ENCODE measurements at places on chromosomes 11 and 22.
A peak's percentile ranks its signal among the peaks of the same experiment; 100 is the strongest.

DNA sequence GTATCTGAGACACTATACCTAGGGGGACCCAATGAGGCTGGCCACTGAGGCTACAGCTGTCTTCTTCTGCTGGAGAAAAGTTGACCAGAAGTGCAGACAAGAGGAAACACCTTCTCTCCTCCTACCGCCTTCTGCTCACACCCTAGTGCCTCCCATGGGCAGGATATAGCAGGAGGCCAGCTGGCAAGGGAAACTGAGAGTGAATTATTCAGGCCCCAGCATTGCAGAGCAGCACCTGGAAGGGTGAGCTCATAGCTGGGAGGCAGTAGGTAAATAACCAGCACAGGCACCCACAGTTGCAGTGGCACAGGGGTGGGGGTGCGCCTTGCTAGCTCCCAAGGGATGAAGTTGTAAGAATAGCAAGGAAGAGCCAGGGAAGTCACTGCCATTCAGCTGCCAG is 267.4 kb upstream of the NCAM1 start:
- DNase-seq: no peak

DNA sequence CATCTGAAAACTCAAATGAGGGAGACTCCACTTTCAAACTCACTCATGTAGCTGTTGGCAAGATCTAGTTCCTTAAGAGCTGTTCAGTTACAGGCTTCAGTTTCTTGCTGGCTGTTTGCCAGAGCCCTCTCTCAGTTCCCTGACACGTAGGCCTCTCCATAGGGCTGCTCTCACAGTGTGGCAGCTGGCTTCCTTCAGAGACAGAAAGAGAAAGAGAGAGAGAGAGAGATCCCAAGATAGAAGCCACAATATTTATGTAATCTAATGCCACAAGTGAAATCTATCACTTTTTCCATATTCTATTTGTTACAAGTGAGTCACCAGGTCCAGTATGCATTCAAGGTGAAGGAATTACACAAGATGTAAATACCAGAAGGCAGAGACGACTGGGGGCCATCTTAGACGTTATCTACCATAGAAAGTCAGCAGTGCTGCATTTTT is 168.8 kb downstream of the RCN1 start:
- DNase-seq: no peak

DNA sequence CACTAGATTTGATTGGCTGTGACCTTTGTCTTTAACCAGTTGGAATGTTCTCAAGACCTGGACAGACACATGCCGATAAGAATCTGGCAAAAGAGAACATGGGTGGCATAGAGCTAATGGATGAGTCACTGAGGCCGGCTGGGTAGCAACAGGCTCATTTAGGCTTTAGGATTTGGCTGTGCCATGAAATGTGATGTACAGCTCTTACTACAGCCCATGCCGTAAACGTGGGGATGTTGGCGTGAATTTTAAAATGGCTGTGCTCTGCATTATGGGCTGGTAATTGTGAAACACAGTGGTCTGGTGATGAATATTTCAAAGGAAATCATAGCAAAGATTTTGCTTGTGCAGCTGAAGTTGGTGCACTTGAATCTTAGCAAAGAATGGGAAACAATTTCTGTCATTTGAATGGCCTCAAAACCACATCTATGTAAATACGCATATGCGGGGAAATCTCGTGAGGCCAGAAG is 332.4 kb downstream of the TBC1D22A start:
- DNase-seq: no peak

- DNase-seq: no peak
Measured at GRCh38 chr11:78400702-78401101, 16.9 kb downstream of the GAB2 start.

DNA sequence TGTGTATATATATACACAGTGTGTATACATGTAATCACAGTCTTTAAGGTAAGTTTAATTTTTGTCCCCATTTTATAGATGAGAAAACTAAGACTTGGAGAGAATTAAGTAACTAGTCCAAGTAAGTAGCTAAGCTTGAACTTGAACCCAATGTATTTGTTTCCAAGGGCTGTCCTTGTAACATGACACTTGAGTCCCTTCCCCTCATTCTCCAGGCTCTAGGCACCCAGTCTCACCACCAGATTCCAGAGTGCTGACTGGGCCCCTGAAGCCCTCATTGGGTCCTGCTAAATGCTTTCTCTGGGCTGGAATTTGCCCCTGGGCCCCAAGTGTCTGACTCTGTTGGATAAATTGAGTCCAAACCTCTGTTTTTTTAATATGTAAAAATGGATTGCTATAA is 45.5 kb downstream of the ADM start:
- DNase-seq: no peak

- DNase-seq: no peak
Measured at GRCh38 chr11:119027561-119028345, 2.9 kb downstream of the SLC37A4 start.

- no peak for DNase-seq
Measured at GRCh38 chr22:48234011-48234410, 1471.6 kb downstream of the TBC1D22A start.

GRCh38 chr11:20026629-20027555 is 133.4 kb downstream of the DBX1 start:
- peak; percentile 63 for DNase-seq

DNA sequence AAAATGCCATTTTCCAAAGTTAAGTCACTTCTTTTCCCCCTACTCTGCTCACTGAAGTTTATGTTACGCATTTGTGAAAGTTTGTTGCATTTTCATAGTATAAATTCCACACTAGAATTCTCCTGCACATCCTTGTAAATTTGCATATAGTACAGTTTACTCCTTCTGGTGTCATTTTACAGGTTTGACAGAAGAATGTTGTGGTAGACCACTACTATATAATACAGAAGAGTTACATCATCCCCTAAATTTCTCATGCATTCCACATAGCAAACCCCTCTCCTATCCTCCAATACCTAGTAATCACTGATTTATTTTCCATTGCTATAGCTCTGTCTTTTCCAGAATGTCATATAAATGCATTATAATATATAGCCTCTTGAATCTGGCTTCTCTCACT is 64.5 kb downstream of the CCDC73 start:
- DNase-seq: no peak

- no peak for DNase-seq
Measured at GRCh38 chr22:19130959-19131684, at the start of gene TSSK2. Gene TSSK2 (plus strand): TSS chr22:19131308. CDS start chr22:19131400, 92 bp downstream.

DNA sequence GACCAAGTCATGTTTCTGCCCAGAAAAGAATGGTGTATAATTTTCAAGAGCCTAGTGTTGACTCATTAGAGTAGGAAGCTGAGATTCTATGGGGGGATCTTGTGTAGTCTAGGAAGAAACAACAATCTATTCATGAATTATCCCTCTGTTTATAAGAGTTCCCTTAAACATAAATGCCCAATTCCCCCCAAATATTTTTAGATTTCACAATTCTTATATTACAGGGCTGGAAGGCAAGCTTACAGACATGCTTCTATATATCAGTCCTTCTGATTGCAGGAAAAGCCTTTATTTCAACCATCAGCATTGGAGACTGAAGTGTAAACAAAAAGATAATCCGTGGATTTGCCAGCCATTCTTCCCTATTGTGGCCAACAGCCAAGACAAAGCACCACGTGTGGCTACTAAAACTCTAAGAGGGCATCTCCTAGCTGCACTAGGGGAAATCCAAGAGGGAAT is 71.4 kb downstream of the NAT10 start:
- no peak for DNase-seq

GRCh38 chr22:41367039-41367679 is 14.6 kb upstream of the TEF start:
- DNase-seq: peak; percentile 73

DNA sequence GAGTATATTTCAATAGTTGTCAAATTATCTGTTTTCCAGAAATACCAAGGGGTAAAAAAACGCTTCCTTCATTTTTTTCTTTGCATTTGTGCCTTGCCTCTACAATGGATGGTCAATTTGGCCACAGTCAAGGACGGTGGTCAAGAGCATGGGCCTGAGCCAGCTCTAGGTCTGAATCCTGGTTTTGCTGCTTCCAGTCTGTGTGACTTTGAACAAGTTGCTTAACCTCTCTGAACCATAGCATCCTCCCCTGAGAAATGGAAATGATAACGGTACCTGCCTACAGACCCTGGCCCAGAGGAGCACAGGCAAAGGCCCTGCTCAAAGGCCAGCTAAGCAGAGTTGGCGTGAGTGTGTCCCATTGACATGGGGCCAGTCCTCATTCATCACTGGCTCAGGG is 3.1 kb downstream of the PNPLA5 start:
- DNase-seq: no peak

DNA sequence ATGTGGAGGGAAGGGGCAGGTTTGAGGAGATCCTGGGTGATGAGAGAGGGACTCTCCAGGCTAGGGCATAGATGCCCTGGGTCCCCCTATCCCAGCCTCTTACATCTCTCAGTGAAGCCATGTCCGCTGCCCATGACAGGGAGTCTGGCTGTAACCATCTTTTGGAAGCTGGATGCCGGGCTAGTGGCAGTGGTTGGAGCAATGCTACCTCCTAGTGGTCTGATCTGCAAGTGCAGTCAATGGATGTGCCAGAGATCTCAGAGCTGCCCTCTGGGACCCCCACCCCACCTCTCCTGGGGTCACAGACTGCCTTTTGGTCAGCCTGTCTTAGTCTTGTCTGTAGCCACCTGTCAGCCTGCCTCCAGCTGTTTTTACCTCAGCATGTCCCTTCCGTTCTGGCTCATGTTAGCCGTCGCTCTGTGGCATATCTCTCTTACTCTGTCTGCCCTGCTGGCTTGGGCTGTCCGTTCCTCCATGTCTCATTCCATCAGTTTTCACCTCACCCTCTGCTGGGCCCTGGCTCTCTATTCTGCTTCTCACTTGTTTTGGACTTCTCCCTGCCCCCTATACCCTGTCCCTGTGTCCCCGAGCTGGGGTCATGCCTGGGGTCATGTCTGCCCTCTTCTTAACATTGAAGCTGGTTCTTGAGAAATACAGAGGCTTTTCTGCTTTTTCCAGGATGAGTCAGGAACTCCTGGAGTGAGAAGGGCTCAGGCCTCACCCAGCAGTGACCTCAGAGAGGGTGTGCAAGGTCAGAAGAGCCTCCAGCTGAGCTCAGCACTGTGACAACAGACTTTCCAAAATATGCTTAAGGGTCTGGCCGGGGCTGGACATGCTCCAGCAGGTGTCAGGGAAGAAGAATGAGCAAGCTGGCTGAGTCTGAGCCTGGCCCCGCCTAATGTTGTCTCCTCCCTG is 52.0 kb upstream of the THY1 start:
- DNase-seq: peak; percentile 19

GRCh38 chr11:125890447-125891100 is 3.1 kb downstream of the HYLS1 start:
- DNase-seq: no peak

- DNase-seq: no peak
Measured at GRCh38 chr11:12884751-12885318, 124.3 kb upstream of the RASSF10 start.

DNA sequence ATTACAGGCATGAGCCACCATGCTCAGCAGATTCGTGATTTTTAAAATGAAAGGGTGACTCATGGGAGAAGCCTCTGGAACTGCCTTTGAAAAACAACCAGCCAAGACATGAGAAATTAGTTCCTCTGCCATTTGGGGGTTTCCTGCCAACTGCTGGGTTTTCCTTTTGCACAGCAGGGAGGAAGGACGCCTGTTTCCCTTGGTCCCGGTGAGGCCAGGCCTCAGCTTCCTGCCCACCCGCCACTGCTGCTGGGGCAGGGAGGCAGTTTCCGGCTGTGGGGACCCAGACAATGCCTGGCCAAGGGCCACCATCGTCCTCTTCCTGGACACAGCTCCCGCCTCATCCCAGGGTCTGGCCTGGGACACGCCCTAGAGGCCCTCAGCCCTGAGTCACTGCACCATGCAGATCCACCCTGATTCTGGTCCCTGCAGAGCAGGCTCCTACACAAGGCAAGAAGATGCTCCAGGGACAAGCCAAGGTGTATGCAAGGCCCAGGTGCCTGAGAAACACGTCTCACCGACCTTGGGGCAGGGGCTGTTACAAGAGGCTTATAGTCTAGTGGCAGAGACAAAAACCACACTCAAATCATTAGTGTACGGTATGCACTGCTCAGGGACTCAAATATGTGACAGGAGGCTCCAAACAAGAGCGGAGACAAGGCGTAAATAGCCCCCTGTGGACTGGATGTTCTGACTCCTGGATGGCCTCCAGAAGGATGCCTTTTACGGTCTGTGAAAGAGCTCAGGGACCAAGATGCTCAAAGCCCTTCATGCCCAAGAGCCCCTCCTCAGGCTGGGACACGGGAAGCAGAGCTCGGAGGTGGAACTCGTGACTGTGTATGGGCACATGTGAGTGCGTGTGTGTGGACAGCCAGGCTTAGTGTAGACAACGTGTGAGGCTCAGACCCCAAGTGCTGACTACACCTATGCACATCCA is 10.0 kb downstream of the PPM1F start:
- DNase-seq: no peak

DNA sequence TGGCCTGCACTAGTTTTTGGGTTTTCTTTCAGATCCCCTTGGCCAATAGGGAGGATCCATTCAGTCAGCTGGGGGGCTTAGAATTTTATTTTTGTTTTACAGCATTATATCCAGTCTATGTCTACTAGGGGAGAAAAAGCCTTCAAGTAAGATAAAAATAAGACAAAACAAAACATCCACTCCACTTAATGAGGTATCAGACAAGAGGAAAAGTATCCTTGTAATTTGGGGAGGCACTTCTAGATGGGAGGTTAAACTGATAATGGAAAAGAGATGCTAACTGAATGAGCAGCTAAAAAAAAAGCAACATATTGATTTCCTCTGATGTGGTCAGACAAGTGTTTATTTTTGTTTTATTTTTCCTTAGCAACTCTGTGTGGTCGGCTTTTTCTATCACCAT is 278.0 kb upstream of the ANO3 start:
- DNase-seq: no peak

- DNase-seq: no peak
Measured at GRCh38 chr11:77654770-77655434, 17.3 kb upstream of the CLNS1A start.

GRCh38 chr11:19808076-19808911 is 95.7 kb downstream of the NAV2 start:
- DNase-seq: no peak

DNA sequence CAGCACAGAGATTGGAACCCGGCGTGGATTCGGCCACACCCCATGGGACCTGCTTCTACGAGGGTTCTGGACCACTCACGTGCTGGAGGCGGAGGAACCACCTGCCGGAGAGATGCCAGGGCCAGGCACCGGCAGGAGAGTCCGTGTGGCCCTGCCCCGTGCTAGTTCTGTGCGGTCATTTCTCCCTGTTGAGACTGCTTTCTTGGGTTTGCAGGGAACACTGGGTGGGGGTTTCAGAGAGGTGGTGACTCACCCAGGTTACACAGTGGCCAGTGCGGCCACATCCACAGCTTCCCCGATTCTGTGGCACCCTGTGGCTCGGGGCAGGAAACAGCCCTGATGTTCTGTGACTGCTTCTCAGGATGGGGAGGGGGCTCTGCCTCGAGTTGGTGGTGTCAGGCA is 3.6 kb upstream of the PHLDA2 start:
- DNase-seq: no peak
